ENCODE measurements at places on chromosomes 7 and 10.

DNA sequence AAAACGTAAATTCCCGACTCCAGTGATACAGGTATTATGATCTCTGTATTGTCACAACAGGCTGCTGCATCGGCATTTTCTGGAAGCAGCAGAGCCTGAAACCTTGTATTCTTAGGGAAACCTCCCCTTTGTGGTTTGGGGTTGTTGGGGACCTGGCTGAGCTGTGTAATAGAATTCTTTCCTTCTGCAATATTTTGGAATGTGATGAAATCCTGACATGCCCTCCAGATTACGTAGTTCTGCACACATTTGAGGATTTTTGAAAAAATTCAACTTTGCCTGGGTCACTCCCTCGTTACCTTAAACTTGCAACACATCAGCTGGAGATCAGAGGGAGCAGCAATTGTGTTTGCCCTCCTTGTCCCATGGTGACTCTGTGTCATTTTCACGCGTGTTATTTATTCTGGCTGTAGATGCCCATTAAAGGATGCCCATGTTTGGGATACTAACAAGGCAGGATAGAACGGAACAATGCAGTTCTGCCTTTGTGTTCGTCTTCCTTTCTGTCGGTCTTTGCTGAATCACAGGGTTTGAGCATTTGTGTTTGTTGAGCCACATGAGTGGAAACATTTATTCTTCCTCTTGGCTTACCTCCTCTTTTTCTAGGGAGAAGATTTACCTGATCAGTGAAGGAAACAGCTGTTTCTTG, 181.7 kb downstream of the TCF7L2 start:
- no peak for DNase-seq

GRCh38 chr7:43116451-43116850, 4.0 kb downstream of the HECW1 start:
- no peak for DNase-seq

DNA sequence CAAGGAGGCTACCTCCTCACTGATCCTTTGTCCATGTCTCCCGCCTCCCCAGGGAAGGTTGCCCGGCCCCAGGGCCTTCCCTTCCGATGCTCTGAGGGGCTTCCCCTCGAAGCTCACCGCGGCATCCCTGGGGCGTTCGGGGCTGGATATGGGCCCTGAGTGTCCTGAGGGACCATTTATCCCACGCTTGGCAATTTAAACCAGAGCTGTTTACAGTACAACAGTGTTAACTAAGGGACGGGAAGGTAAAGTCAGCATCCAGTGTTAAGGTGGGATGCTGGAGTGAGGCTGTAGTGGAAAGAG, 92.0 kb downstream of the TCERG1L start:
- DNase-seq = no peak

DNA sequence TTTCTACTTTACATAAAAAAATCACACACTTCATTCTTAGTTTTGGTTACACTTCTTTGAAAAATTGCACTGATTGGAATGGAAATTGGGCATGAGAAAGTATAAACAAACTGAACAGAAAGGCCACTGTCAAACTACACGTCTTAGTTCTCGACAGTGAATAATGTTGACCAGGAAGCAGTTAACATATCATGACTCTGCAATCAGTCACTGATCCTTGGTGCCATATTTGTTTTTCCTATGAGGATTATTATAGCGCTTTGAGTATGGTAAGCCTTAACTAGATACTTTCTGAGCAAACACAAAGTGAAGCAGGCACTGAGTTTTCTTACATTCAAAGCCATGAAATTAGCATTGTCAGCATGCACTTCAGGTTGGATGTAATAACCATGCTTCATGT, 495.1 kb upstream of the ANKRD30A start:
- no peak for DNase-seq

DNA sequence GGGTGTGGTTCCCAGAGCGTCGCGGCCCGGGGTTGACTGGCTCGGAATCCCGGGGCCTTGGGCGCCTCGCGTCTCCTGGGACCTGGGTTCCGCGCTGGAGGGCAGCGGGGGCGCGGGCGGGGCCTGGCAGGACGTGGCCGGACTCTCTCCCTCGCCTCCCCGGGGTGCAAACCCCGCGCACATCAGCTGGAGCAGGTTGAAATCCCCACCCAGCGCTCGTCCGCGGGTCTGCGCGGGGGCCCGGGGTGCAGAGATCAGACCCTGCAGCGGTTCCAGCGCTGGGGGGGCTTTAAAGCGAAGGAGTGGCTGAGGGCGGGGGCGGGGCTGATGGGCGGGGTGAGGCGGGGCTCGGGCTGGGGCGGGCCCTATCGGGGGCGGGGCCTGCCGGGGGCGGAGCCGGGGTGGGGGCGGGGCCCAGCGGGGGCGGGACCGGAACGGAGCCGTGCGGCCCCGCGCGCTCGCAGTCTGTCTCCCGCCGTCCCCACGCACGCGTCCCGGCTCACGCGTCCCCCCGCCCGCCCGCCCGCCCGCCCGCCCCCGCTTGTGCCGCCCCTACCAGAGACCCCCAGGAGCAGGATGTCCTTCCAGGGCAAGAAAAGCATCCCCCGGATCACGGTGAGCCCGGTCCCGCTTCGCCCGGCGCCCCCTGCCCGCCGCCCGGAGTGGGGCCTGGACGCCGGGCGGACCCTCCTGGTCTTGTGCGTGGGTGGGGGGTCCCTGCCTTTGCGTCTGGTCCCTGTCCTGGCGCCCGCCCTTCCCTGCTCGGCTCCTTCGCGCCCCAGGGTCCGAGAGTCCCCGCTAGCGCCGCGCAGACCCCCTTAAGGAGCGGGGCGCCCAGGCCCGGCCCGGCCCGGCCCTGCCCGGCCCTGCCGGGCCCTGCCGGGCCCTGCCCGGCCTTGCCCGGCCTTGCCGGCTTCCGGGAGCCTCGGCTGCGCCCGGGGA, at the start of gene DPYSL4:
TSS of gene DPYSL4 (plus strand) at position 461 of the 942 bp plus-strand sequence. CDS start at position 577, 116 bp downstream.
- DNase-seq = peak; percentile 69

- no peak for DNase-seq
Measured at GRCh38 chr10:15052121-15052520, 8.4 kb downstream of the OLAH start.

DNA sequence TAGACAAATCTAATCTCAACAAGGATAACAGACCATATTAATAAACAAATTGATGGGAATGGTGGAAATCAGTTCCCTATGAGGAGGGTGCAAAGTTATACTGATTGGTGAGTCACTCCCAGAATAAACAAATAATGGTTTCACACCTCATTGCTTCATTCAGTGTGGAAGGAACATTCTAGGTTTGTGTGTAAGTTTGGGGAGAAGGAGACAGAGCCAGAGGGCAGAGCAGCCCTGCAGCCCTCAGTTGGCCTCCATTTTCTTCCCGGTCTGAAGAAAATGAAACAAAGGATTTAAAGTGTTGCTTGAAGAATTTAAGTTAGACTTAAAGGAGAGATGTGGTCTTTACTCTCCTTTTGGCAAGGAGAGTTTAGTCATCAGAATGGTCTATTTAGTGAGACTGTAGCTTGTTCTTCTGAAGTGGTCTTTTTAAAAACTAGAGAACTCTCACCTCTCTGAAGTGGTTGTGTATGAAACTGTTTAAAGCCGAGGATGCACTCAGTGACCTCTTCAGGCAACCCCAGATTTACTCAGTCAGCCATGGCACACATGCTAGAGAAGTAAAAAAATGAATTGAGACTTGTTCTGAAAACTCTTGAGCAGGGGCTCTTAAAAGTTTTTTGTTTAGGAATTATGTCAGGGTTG, 27.2 kb downstream of the IKZF1 start:
- no peak for DNase-seq

DNA sequence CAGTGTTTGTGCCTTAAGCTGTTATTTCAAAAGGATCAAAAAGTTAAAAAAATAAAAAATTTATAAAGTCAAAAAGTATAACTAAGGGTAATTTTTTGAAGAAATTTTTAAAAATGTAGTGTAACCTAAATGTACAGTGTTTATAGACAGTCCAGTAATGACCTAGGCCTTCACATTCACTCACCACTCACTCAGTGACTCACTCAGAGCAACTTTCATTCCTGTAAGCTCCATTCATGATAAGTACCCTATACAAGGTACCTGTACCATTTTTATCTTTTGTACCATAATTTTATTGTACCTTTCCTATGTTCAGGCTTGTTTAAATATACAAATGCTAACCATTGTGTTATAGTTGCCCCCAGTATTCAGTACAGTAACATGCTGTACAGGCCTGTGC, 21.5 kb downstream of the DNAJC9 start:
- no peak for DNase-seq

DNA sequence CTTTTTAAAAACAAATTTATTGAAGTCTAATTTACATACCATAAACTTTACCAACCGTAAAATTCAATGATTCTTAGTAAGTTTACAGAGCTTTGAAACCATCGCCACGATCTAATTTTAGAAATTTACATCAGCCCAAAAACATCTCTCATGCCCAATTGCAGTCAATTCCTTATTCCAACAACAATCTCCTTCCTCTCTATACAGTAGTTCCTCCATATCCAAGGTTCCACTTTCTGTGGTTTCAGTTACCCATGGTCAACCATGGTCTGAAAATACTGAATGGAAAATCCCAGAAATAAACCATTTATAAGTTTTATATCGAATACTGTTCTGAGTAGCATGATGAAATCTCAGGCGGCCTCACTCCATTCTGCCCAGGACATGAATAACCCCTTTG, 183.4 kb upstream of the ADCY1 start:
- DNase-seq = no peak

- DNase-seq = no peak
Measured at GRCh38 chr10:92405419-92405924, 114.5 kb downstream of the MARCHF5 start.

DNA sequence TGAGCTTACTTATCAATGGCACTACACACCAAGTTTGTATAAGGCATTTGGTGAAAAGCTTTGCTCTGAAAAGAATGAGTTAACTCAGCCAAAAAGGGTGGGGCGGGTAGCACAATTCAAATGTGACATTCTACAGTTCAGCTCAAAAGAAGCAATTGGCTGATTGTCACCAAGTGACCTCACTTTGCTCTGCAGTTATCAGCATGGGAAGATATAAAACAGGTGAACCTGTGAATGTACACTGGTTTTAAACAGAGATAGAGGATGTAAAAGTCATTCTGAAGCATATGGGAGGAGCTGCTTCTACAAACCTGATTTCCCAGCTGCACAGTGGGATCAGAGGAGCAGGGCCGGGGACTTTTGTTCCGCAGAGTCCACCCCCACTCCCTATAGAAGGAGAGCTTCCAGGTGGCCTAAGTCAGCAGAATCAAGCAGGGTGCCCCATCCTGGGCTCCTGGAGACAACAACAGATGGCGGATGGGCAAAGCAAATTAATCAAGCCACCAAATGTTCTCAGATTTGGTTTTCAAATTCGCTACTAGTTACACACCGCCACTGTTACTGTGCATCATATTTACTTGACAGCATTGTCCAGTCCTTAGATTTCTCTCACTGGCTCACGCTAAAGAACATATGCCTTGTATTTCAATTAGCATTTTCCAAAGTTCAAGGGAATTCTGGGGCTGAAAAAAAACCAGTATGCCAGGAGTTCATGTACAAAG, 27.5 kb upstream of the NPVF start:
- DNase-seq = no peak

GRCh38 chr7:150390205-150390604, 11.1 kb downstream of the ZNF775 start:
- no peak for DNase-seq

GRCh38 chr7:93374345-93374940, 142.3 kb downstream of the VPS50 start:
- DNase-seq = peak; percentile 18

DNA sequence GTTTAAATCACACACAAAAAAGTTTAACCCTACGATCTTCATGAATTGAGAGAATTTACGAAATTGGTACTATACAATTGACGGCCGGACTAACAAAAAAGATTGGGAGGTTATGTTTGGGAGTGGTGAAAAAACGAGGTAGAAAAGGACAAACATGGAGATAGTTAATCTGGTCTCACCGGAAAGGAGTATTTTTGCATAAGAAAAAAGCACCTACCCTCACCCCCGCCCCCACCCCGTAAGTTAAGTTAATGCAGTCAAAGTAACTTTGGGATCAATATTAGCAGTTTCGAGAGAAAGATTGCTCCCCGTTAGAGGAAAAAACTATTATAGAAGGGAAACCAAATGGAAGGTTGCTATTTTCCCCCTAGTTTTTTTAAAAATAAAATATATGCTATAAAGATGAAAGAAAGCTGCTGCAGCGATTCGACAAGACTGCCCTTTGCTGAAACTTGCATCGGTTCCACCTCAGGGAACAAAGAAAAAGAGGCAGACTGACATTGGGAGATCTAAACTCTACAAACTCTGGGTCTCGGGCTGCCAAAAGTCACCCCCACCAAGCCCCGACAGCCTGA, 3.5 kb downstream of the SP8 start:
- DNase-seq = no peak

DNA sequence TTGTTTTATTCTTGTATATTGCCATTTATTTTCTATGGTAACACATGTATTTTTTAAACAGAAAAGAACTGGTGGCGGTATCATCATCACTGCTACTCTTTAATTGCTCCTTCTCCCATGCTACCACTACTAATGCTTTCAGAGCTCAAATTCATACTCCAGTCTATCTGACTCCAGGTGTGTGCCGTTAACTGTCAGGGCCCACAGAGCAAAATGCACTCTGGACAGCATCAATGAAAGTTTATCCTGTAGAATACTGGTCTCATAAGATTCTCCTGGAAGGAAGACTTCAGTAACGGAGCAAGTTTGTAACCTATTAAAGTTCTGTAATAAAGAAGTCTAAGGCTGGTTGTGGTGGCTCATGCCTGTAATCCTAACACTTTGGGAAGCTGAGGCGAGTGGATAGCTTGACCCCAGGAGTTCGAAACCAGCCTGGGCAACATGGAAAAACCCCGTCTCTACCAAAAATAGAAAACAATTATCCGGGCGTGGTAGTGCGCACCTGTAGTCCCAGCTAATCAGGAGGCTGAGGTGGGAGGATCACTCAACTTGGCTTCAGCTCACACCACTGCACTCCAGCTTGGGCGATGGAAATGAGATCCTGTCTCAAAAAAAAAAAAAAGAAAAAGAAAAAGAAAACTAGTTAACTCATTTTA, 18.4 kb downstream of the ZNRF2 start:
- DNase-seq = no peak

DNA sequence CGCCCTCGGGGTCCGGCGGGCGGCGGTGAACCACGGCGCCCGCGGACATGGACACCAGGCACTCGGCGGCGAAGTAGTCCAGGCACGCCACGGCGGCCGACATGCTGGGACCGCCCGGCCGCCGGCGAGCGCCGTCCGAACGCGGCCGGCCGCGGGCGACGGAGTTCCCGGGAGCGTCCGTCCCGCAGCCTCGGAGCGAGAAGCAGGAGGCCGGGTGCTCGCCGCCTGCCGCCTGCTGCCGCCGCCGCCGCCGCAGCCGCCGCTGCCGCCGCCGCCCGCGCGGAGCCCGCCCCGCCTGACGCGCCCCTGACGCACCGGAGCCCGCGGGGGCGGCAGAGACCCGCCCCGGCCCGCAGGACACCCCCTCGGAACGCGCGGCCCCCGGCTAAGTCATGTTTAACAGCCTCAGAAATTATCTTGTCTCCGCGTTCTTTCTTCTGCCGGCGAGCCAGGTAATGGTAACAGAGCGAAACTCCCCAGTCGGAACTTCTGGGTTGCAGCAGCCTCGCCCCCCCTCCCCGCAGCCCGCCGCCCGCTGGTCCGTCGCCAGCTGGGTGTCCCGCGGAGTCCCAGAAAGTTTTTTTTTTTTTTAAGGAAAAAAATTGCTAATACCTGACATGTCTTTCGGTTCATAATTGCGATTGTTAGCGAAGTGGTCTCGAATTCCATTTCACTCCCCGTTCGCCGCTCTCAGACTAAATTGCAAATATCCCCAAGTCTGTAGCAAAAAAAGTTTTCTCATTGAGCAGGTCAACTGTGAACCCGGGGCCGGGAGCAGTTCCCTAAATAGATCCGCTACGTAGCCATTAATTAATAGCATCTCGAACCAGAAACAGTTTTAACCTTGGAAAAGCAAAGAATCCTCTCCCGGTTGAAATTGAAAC, at the start of gene KLF14:
TSS of gene KLF14 (minus strand) at position 277 of the 884 bp plus-strand sequence. CDS start at position 103, 174 bp downstream.
- peak; percentile 56 for DNase-seq
